ENCODE measurements at places on chromosomes 3 and 15. TPM values are rescaled to one million over a fixed set of nuclear protein-coding genes. Genes with fewer than 3 reads are reported as not detected.
A peak's percentile ranks its signal among the peaks of the same experiment; 100 is the strongest.

- H3K27me3 ChIP-seq, result no peaks in the 10 kb centered on the region
- no peak overlapping the region for H3K27ac ChIP-seq
- no peak overlapping the region for H3K4me3 ChIP-seq
- no peaks in the 10 kb centered on the region for H3K36me3 ChIP-seq
- DNase-seq, result no peak
- no peaks in the 10 kb centered on the region for H3K4me1 ChIP-seq
These were observed 881.8 kb downstream of the SI start for GRCh38 chr3:164196477-164196876.

- H3K27ac ChIP-seq, result no peak overlapping the region
- H3K27me3 ChIP-seq, result no peaks in the 10 kb centered on the region
- no peak for DNase-seq
- no peaks in the 10 kb centered on the region for H3K36me3 ChIP-seq
- H3K4me3 ChIP-seq, result no peak overlapping the region
- H3K4me1 ChIP-seq, result no peaks in the 10 kb centered on the region
These were observed 563.4 kb upstream of the DPPA4 start for GRCh38 chr3:109900783-109901182.

GRCh38 chr3:25133588-25133987 is 294.5 kb upstream of the RARB start:
- H3K27ac ChIP-seq, result no peak overlapping the region
- no peaks in the 10 kb centered on the region for H3K27me3 ChIP-seq
- no peaks in the 10 kb centered on the region for H3K36me3 ChIP-seq
- H3K4me1 ChIP-seq, result no peaks in the 10 kb centered on the region
- H3K4me3 ChIP-seq, result no peak overlapping the region

- no peaks in the 10 kb centered on the region for H3K27me3 ChIP-seq
- peaks cover 8% of the 10 kb centered on the region for H3K4me1 ChIP-seq
- H3K27ac ChIP-seq, result peak overlapping the region; percentile 80
These were observed 60.8 kb downstream of the DAPK2 start for GRCh38 chr15:63985221-63986184.

C3orf20 gene
- 0.26 TPM for total RNA-seq

ADAMTS17 gene
- 2.9 TPM for total RNA-seq

DNA sequence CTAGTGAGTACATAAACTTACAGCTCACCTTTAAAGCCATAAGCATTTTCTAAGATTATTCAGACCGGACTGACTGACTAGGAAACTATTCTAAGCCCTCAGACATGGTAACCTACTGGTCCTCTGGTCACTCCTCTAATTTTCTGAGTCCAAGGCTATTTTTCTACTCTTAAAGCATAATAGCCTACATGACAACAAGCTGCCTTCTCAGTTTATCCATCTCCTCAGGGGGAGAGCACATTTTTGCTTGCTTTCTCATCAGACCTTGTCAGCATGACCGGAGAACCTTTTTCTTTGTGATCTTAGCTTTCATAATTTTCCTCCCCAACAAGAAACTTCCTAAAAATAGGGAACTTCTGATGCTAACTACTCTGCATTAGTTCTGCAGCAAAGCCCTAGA is 38.4 kb downstream of the UBP1 start:
- H3K4me1 ChIP-seq, result no peaks in the 10 kb centered on the region
- no peaks in the 10 kb centered on the region for H3K27me3 ChIP-seq
- peaks cover 2% of the 10 kb centered on the region for H3K36me3 ChIP-seq
- DNase-seq, result no peak

All from left lung (tissue), 14 donors.